HT-29 (cell line): ENCODE measurements at places on chromosomes 3 and 15. TPM values are rescaled to one million over a fixed set of nuclear protein-coding genes. Genes with fewer than 3 reads are reported as not detected.

Gene CCR3
- total RNA-seq: not detected in 2 replicates

Gene PIGBOS1
- 3.5 and 3.9 TPM in 2 replicates for total RNA-seq

Gene PLSCR5
- not detected in 2 replicates for total RNA-seq

Gene FBXL22
- 0.68 and 1.0 TPM in 2 replicates for total RNA-seq

Gene EPHB1
- total RNA-seq: not detected in 2 replicates

Gene AMIGO3
- 2.0 and 2.7 TPM in 2 replicates for total RNA-seq

Gene SNX22
- 0.03 and 0.18 TPM in 2 replicates for total RNA-seq

Gene PAK6
- total RNA-seq: 6.4 and 17.7 TPM in 2 replicates

Gene GOLGA6D
- 0.15 TPM in 1 of 2 replicates, not detected in the other for total RNA-seq

Gene TRPM1
- not detected in 2 replicates for total RNA-seq

Gene CHDH
- total RNA-seq: 27.6 and 54.6 TPM in 2 replicates

Gene CPEB1
- not detected in 2 replicates for total RNA-seq

Gene DAZL
- total RNA-seq: not detected in 2 replicates

Gene CLDN18
- 0.05 TPM in 1 of 2 replicates, not detected in the other for total RNA-seq

Gene GPR62
- total RNA-seq: not detected in 2 replicates

Gene QRICH1
- 51.6 and 74.4 TPM in 2 replicates for total RNA-seq

Gene SERPINI2
- total RNA-seq: not detected in 2 replicates

Gene NPAP1
- total RNA-seq: not detected in 2 replicates

Gene CHRM5
- not detected in 2 replicates for total RNA-seq

Gene LNP1
- total RNA-seq: 0.81 and 1.9 TPM in 2 replicates

Gene DPPA2
- total RNA-seq: not detected in 2 replicates

Gene ZNF502
- 0.23 and 0.79 TPM in 2 replicates for total RNA-seq

Gene REC114
- not detected in 2 replicates for total RNA-seq

Gene OXTR
- total RNA-seq: 0.13 and 0.60 TPM in 2 replicates

Gene HTD2
- total RNA-seq: 0.34 and 1.3 TPM in 2 replicates

Gene CD200R1
- total RNA-seq: not detected in 2 replicates

Gene CIB2
- total RNA-seq: 0.44 and 0.74 TPM in 2 replicates

Gene CHRFAM7A
- not detected in 2 replicates for total RNA-seq

Gene SLC27A2
- 44.5 and 56.0 TPM in 2 replicates for total RNA-seq

Gene CSPG4
- total RNA-seq: 8.9 and 10.7 TPM in 2 replicates

Gene RBP2
- not detected in 2 replicates for total RNA-seq

Gene AP3B2
- total RNA-seq: not detected in 2 replicates

Gene CYP8B1
- not detected in 2 replicates for total RNA-seq

Gene SLC49A4
- 9.9 and 13.8 TPM in 2 replicates for total RNA-seq

Gene DNAH12
- total RNA-seq: 0.05 TPM in 1 of 2 replicates, not detected in the other

Gene PHLDB2
- 0.21 TPM in 1 of 2 replicates, not detected in the other for total RNA-seq

Gene GASK1A
- 0.18 TPM in 1 of 2 replicates, not detected in the other for total RNA-seq

Gene FBLN2
- total RNA-seq: 0.33 and 0.55 TPM in 2 replicates
